ENCODE measurements at places on chromosomes 3 and 15. TPM values are rescaled to one million over a fixed set of nuclear protein-coding genes. Genes with fewer than 3 reads are reported as not detected.
A peak's percentile ranks its signal among the peaks of the same experiment; 100 is the strongest.

GRCh38 chr15:33104212-33104611 lies 90.3 kb downstream of the FMN1 start:
- H3K4me3 ChIP-seq = no peak overlapping the region
- H3K27me3 ChIP-seq = peaks cover 48% of the 10 kb centered on the region
- H3K4me1 ChIP-seq = peaks cover 8% of the 10 kb centered on the region
- no peak overlapping the region for H3K27ac ChIP-seq
- H3K36me3 ChIP-seq = no peaks in the 10 kb centered on the region

The FBLN2 gene
- not detected for total RNA-seq

DNA sequence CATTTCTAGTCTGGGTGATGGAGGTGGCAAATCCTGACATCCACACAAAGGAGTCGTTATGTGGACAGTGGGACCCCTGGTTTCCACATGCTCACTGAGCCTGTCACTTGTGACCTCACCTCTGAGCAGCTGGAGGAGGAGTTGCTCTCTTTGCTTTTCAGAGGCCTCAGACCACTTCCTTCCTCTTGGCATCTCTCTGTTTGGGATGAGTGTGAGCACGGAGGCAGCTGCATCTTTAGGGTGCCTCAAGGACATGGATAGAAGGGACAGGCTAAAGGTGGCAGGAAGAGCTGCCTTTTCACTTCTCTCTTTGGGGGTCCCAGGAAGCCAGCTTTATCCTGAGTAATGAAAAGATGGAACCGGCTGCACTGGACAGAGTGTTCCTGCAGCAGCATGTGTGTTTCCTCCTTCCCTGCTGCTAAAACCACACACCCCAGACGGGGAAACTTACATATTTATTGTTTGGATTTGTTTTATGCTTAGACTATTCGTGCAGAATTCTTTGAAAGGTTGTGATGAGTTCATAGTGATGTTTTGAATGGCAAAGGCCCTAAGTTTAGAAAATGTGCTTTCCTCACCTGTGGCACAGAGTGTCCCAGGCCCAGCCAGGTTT lies 31.8 kb downstream of the GPR171 start:
- H3K4me3 ChIP-seq = peak overlapping the region; percentile 26
- H3K27ac ChIP-seq = peak overlapping the region; percentile 74
- peaks cover 51% of the 10 kb centered on the region for H3K4me1 ChIP-seq
- no peaks in the 10 kb centered on the region for H3K36me3 ChIP-seq
- peak; percentile 41 for DNase-seq

DNA sequence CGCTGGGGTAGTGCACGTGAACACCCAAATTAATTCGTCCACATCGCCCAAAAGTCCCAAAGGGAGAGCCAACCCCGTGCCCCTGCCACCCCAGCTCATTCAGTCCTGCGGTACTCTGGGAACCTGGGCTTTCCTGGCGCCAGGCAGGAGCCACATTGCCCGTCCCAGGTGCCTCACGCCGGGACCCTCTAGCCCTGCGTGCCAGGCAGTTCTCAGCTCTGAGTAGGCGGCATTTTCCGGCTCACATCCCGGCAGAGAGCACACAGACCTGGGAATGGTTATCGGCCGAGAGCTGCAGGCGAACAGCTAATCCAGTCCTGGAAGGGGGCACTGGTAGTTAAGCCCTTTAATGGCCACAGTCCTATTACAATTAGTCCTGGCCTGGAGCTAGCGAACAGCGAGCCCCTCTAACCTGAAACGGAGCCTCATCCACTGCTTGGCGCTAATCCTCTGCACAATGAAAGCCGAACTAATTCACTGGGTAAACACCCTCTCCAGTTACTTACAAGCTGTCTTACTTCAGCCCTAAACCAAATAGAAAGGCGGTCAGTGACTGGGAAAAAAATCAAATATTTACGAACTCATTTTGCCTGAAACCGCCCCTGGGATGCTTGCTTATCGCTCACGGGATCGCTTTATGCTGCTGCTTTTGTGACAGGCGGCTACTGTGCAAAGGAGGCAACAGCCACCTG lies 254.6 kb upstream of the SOX14 start:
- no peak overlapping the region for H3K27ac ChIP-seq
- no peaks in the 10 kb centered on the region for H3K36me3 ChIP-seq
- no peak overlapping the region for H3K4me3 ChIP-seq
- no peak for DNase-seq

- H3K36me3 ChIP-seq = peaks cover 11% of the 10 kb centered on the region
- peak overlapping the region; percentile 99 for H3K4me3 ChIP-seq
Measured at GRCh38 chr3:170907637-170908234, 701 bp downstream of the EIF5A2 start.

GRCh38 chr15:34650177-34650576 lies 66.7 kb upstream of the GOLGA8B start:
- H3K27ac ChIP-seq = no peak overlapping the region
- H3K4me1 ChIP-seq = peaks cover 2% of the 10 kb centered on the region
- peaks cover 9% of the 10 kb centered on the region for H3K27me3 ChIP-seq
- DNase-seq = no peak
- no peak overlapping the region for H3K4me3 ChIP-seq
- no peaks in the 10 kb centered on the region for H3K36me3 ChIP-seq

The A4GNT gene
- total RNA-seq = not detected
